ENCODE measurements at places on chromosomes 1 and 21.
A peak's percentile ranks its signal among the peaks of the same experiment; 100 is the strongest.

DNA sequence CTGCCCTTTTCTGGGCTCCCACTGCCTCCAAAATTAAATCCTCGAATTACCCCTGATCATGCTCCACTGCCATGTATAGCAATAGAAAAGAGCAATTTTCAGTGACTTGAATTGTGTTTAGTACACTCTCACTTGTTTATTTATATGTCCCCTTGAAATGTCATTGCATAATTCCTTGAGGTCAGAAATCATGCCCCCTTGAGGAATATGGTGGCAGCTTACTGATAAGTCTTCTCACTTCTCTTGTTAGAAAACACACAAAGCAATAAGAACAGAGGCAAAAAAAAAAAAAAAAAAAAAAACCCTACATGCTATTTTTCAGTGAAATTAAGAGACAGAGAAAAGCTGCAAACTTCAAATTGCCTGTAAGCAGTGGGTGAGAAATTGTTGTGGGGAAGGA lies 37.5 kb downstream of the GPR88 start:
- DNase-seq = no peak

DNA sequence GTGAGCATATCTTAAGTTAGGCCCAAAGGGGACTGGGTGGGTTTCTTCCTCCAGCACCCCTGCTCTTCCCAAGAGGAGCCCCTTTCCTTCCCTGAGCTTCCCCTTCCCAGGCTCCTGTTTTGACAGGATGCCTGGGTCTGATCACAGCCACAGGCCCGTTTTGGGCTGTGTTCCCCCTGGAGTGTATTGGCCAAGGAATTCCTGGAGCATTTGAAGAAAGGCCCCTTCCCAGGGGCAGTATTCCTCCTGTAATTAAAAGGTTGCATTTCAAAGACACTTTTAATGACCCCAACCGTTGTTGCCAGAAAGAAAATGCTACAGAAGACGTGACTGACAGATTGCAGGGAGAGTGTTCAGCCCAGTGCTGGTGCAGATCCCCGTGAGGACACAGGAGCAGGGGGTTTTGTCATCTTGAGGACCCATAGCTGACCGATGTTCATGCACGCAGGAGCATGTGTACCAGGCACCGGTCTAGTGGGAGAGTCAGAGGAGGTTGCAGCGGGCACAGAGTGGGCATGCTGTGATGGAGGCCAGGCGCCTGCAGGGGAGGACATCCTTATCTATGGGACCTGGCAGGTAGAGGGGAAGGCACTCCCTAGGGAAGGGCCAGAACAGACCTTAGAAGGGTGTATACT lies 19.3 kb upstream of the LBR start:
- no peak for DNase-seq

DNA sequence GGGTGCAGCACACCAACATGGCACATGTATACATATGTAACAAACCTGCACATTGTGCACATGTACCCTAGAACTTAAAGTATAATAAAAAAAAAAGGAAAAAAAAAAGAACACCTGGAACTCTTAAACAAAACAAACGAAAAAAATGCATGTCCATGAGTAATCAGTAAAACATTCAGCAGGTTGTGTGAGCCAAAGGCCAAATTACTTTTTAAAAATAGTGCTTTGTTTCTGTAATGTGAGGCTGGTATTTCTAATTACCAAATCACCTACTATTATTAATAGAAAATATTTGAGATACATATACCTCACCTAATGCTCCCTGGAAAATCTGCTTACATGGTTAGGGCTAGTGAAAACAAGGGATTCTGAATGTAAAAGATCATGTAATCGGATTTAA lies 294.4 kb upstream of the NR5A2 start:
- peak; percentile 11 for DNase-seq

DNA sequence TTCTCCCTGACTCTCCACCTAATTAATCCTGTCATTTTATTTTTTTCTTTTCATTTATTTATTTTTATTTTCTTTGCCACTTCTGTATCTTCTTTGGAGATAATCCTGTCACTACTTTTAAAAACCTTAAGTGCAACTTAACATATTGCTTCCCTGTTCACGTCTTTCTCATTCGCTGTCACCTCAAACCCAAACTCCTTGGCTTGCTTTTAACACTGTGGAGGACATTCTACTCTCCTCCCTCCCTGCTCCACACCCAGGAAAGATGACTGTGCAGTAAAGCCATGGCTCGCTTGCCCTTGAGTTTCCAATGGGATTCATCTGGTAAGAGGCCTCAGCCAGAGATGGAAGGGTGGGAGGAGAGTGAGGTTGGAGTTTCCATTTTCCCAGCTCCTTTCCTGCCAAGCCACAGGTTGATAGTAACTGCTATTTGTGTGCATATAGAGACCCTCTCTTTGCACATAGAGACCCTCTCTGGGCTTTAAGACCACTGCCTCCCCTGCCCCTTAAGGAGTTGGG lies 6.4 kb upstream of the BRWD1 start:
- no peak for DNase-seq

GRCh38 chr1:236287757-236288619 lies 6.2 kb upstream of the ERO1B start:
- peak; percentile 26 for DNase-seq

GRCh38 chr1:29686012-29686930 lies 449.9 kb downstream of the PTPRU start:
- no peak for DNase-seq

DNA sequence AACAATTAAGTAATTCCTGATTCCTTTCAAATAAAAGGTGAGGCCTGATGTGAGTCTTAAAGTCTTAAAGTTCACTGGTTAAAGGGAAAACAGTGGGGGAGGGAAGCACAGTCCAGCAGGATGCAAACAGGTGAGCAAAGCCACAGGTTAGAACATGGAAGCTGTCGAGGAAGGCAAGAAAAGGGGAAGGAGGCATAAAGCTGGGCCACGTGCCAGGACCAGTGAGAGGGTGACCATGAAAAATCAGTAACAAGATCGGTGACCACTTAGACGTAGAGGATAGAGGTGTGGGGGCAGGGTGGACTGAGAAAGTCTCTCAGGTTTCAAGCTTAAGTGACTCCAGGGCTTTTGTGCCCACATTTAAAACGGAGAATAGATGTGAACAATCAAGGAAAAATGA lies 231.3 kb downstream of the SETD4 start:
- no peak for DNase-seq

DNA sequence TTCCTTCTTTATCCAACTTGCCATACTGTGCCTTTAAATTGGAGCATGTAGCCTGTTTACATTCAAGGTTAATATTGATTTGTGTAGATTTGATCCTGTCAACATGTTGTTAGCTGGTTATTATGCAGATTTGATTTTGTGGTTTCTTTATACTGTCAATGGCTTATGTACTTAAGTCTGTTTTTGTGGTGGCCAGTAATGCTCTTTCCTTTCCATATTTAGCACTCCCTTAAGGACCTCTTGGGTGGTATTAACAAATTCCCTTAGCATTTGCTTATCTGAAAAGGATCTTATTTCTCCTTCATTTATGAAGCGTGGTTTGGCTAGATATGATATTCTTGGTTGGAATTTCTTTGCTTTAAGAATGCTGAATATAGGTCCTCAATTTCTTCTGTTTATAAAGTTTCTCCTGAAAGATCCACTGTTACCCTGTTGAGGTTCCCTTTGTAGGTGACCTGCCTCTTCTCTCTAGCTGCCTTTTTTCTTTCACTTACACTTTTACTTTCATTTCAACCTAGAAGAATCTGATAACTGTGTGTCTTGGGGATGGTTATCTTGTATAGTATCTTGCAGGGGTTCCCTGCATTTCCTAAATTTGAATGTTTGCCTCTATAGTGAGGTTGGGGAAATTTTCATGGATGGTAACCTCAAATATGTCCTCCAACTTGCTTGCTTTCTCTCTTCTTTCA lies 86.9 kb upstream of the NEGR1 start:
- DNase-seq = no peak

- DNase-seq = no peak
Observed at GRCh38 chr1:112982853-112983536, 27.0 kb upstream of the SLC16A1 start.

GRCh38 chr1:14639291-14640050 lies 41.0 kb downstream of the KAZN start:
- DNase-seq = no peak

DNA sequence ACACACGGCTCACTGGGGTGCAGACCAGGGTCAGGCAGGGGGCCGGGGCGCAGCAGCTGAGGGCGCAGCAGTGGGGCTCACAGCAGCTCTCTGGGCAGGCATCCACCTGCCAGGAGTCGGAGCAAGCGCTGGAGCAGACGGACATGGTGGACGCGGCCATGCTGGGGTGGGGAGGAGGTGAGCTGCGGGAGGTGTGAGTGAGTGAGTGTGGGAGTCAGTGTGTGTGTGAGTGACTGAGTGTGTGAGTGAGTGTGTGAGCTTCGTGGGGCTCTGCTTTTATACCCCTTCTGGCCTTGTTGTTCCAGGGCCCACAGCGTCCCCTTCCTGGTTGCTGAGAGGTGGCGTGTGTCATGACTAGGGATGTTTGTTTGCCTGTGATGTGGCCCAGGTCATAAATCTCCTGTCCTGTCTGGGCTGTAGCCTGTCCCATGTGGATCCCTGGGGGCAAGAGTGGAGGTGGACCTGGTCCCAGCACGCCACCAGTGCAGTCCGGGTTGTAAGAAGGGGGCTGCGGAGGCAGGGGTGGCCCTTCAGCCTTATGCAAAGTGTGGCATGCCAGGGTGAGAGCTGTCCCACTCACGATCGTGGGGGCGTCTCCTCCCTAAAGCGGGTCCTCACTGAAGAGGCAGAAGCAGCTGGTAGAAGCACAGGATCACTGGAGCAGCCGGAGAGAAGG lies at the start of gene KRTAP10-1:
TSS of gene KRTAP10-1 (minus strand) at position 205 of the 676 bp plus-strand sequence. CDS start at position 160, 45 bp downstream.
- DNase-seq = no peak

- no peak for DNase-seq
Observed at GRCh38 chr1:62608905-62609304, 11.6 kb downstream of the ANGPTL3 start.

DNA sequence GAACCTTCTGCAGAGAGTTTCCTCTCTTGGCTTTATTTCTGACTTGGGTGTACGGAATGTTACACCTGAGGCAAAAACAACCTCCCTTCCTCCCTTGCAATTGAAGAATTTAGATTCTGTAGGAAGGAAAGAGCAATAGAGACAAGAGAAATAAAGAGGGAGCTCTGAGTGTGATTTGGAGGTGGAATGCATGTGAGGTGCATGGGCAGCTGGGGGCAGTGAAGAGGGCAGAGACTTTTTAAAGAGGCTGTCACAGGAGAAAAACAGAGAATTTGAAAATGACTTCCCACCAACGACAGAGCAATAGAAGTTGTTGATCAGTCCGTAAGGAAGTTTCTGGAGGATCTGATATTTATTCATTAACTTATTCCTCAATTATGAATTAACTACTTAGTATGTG lies 172.0 kb upstream of the B3GALT2 start:
- DNase-seq = no peak

- DNase-seq = no peak
Observed at GRCh38 chr1:24021403-24022266, 41.5 kb upstream of the SRSF10 start.

DNA sequence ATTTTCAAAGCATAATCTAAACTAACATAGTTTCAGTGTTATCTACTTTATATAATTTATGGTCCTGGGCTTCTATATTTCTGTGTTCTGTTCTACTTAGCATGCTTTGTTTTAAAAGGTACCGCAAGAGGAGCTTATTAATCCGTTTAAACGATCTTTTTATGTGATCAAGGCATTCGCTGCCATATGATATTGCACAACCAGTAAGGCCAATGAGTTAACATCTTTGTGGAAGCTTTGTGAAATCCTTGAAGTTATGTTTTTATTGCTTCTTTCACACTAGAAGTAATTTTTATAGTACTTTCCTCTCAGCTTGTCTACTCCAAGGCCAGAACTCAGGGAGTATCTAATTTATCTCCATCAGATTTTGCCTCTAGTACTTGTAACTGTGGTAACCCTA lies 8.9 kb downstream of the LRRC8C start:
- no peak for DNase-seq

DNA sequence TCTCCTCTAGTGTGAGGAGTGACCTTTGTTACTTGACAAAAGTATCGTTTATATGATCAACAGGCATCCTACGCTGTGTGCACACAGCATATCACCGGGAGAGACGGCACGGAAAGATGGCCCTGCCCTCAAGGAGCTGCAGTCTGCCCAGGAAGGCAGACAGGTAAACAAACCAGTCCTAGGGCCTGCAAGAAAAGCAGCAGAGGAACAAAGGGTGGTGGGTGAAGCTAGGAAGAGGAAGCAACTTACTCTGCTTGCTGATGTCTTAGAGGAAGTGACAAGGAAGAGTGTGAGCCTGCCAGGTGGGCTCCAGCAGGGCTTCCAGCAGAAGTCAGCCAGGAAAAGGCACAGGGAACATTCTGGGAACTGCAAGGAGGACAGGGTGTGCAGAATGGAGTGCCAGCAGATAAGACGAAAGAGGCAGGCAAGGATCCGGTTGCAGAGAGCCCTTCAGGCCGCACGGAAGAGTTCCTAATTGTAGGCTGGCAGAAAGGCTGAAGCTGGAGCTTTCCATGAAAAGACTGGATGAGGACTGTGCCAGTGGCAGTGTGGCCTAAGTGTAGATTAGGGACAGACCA lies 106.7 kb downstream of the SLC45A1 start:
- no peak for DNase-seq

DNA sequence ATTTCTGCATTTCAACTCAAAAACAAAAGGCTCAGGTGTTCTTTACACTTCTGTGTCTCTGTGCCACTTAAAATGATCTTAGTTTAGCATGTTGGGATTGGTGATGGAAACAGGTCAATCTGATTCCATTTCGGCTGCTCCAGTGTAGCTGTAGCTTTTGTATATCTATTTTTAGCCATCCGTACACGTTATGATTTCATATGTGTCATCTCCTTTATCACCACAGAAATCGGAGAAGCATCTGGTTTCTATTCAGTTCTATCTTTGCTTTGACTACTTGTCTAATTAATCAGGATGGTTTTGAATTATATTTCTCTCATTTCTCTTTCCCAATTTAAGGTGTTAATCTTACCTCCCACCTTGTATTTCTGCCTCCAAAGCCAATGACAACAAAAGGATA lies 41.1 kb downstream of the RGS21 start:
- peak; percentile 27 for DNase-seq
